AG10803 (cell line): ENCODE measurements at places on chromosomes 16 and 17.

DNA sequence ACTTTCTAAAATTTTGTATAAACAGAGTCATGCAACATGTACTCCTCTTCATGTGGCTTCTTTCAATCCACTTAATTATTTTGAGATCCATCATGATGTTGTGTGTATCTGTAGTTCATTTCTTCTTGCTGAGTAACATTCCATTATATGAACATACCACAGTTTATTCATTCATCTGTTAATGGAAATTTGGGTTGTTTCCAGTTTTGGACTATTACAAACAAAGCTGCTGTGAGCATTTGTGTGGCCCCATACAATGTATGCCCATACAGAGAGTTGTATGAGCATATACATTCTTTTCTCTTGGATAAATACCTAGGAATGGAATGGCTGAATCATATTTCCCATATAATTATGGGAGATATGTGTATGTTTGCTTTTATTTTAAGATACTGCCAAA is 85.6 kb downstream of the CLEC16A start:
- DNase-seq, result no peak

DNA sequence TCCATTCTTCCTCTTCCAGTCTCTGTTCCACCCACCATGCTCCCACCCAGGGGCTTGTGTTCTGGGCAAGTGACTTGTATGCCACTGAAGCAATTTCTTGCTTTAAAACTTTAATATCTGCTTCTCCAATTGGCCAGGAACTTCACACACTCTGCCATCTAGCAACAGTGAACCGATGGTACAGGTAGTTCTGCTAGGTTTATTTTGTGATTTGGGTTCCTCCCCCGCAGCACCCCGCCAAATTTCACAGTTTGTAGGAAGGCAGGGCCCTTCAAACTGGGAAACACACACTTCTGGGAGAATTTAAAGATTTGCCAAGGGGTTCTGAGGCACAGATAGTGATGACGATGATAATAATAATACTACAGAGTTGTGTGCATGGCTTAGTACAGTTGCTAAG is 3.3 kb downstream of the ARSG start:
- no peak for DNase-seq

DNA sequence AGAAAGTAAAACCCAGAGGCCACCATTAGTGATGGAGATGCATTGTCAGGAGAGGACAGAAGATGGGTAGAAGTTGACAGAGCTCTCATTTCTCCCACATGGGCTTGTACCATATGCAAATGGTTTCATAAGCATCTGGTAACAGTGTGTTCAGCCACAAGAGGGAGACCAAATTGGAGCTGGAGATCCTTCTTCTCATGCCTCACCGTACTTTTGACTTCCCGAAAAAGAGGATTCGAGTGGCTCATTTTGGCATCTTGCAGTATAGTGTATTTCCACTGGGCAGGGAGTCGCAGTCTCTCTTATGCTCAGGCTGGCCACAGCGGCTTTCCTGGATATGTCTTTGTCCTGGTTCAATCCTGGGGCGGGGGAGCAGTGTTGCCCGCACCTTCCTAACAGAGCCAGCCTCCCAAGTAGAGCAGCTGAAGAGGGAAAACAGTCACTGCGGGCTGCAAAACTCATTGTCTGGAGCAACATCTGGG is 23.8 kb downstream of the TBC1D3B start:
- DNase-seq, result peak; percentile 45

DNA sequence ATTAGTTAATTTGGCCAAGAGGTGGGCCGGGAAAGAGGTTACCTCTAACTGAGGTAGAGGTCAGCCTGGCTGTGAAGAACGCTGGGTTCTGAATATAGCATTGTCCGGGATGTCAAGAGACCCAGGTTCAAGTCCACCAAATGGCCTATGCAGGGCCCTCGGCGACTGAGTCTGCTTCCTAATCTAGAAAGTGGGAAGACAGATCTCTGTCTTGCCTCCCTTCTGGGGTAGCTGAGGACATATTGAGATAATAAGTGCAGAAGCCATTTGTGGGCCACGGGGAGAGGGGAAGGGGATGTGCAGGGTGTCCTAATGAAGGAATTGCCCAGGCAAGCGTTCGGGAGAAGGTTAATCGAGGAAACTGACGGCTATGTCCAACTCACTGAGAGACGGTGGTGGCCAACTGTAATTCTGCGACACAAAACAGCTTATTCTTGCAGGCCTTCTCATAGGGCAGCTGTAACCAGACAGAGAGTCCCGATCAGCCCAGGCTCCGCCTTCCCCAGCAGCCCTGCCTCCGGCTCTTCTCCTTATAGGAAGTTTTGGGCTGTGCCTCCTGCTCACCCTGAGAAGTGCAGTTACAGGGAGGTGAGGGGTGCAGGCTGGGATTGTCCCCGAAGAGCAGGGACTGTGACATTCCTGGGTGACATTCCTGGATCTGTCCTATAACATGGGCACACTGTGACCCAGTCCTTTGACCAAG is 15.9 kb downstream of the HASPIN start:
- DNase-seq, result no peak

GRCh38 chr17:61714300-61714699 is 123.3 kb upstream of the NACA2 start:
- DNase-seq, result no peak

DNA sequence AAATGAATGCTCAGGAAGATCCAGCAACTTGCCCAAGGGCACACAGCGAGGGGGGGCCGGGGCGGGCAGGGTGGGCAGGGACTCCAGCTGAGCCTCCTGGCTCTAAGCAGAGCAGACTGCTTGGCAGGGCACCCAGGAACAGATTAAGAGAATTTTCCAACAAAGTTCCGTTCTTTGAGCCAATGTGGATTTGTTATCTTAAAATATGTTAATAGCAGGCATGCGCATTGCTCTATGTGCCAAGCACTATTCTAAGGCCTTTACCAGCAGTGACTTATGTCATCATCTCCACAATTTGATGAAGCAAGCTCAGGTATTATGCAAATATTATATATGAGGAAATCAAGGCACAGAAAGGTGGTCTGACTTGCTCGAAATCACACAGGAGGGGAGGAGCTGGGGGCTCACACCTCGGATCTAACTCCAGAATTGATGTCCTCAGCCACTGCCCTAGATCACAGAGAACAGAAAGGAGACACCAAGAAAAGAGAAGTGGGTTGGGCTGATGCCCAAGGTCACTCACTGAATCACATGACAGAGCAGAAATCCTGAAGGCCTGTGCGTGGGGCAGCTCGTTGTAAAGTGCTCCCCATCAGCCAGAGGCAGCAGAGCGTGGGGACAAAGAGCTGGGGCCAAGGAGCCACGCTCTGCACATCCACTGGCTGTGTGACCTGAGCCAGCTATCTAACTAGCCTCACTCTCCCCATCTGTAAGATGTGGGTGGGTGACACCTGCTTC is 23.2 kb upstream of the MEAK7 start:
- no peak for DNase-seq

- DNase-seq, result peak; percentile 27
Measured at GRCh38 chr17:64178011-64178825, 48.3 kb upstream of the ERN1 start.

DNA sequence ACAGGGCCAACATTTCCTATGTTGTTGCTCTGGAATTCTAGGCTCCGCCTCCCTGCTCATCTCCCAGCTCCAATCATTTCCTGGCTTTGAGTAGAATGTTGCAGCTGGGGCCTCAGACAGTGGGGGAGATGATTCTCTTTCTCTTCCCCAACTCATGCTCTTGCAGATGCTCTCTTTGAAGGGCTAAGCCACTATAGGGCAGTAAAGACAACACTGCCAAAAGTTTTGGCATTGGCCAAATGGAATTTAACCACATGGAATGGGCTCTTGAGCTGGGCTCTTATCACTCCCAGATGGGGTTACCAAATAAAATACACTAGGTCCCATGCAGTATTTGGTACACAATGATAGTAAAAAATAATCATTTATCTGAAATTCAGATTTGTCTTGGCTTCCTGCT is 19.6 kb upstream of the EFCAB13 start:
- peak; percentile 96 for DNase-seq

GRCh38 chr17:17693253-17694168 is 12.3 kb downstream of the RAI1 start:
- DNase-seq, result no peak

DNA sequence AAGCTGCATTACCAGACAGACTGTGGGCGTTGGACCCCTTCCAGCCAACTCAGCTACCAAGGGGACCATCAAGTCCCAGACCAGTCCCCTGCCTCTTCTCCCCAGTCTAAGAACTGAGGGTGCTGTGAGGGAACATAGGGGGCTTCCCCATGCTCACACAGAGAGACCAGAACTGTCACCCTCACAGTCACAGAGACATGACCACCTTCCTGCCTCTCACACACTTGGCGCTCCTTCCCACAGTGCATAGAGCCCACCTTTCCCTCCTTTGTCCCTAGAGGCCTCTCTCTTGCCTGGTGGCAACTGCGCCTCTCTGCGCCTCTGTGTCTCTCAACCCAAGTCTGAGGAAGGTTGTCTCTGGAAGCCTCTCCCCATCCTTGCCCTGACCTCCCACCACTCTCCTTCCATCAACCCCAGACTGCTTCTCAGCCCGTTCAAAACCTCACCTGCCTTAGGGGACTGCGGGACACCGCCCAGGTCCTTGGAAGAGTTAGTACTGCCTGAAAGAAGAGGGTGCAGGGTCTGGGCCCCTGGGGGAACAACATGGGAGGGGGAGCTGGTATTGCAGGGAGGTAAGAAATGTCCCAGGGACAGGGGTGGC is 6.1 kb upstream of the LHX1 start:
- DNase-seq, result no peak

GRCh38 chr16:82400046-82400445 is 226.7 kb upstream of the CDH13 start:
- DNase-seq, result no peak

- DNase-seq, result no peak
Measured at GRCh38 chr17:33732116-33732515, 439.0 kb upstream of the ASIC2 start.

DNA sequence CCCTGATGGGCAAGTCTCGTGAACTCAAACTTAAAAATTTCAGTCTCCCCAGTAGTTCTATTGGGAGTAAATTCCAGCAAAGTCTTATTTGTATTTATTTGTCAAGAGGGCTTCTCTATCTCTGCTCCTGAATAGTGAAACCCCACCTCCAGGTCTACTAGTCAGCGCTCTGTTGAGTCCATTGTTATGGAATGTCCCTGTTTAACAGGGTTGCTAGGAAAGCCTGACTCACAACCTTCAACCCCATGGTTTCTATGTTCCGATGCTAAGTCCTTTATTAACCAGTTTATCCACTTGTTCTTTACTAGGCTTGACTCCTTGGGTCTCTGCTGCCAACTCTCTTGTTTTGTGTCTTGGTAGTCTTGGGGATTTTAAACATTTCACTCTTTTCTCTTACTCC is 250.7 kb upstream of the MYOCD start:
- peak; percentile 61 for DNase-seq

DNA sequence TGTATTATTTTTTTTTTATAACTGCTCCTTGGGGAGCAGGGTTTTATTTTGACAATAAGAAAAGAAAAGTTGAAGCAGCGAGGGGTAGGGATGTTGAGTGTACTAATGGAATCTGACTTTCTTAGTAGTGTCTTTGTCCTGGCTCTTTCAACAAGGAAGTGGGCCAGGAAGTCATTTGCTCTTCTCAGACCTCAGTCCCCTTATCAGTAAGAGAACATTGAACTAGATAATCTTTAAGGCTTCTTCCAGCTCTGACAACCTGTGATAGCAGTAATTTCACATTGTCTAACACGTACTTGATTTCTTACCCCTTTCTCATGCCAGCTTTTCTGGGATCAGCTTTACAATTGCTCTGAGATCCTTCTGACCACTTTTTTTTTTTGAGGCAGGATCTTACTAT is 8.3 kb downstream of the LIG3 start:
- DNase-seq, result no peak

GRCh38 chr17:851924-852323 is 69.8 kb downstream of the MRM3 start:
- DNase-seq, result no peak

- no peak for DNase-seq
Measured at GRCh38 chr17:68148936-68149335, 98.9 kb upstream of the AMZ2 start.
